CD4-positive, alpha-beta T cell treated with Interleukin-4 for 1 hour (primary cell): ENCODE measurements at places on chromosomes 16 and 17.

DNA sequence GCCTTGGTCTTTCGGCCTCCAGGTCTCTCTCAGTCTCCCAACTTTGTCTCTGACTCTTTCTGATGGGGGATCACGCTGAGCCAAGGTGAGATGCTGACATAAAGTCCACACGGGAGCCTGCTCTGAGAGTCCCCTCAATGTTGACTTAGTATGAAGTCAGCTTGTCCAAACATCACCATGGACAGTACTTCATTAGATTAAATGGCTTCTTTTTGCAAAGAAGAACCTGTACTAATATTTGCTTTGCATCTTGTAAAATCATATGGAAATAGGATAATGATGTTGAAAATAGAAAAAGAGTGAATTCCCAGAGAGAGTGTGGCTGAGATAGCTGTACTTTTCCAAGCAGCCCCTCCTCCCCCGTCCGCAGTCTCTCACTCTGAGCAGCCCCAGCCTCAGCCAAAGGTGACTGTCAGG is 56.7 kb upstream of the SIAH1 start:
- no peak for DNase-seq

GRCh38 chr16:73025151-73025855 is 22.6 kb downstream of the ZFHX3 start:
- no peak for DNase-seq

GRCh38 chr17:36130346-36130745 is 26.7 kb downstream of the CCL4 start:
- no peak for DNase-seq

DNA sequence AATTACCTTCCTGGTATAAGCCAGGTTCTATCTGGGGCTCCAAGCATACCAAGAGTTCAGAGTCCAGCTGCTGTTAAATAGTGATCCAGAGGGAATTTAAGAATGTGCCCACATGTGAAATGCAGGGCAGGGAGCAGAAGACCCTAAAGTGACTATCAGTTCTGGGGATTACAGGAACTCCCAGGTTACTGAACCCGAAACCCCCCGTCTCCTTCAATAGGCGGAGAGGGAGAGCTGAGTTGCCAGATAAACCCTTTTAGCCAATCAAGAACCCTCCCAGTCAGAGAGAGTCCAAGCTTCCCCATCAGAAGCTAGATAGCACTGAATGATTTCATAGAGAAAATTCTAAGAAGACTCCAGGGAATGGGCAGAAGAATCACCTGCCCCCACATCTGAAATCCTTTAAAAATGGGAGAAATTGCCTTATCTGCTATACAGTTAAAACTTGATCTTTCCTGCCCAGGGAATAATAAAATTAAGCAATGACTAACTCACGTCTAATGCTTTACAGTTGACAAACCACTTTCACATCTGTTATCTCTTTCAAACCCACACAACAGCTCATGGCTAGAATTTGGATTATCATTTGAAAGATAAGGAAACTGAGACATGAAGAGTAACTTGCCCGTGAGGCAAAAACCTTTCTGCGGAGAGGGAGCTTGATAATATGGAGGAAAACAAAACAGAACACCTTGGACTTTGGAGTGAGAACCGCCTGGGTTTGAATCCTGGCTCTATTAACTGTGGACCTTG is 10.2 kb downstream of the NOG start:
- DNase-seq: no peak
